ENCODE measurements at places on chromosomes 12 and 14.
A peak's percentile ranks its signal among the peaks of the same experiment; 100 is the strongest.

GRCh38 chr12:20863056-20863455 is 52.6 kb downstream of the SLCO1B3 start:
- no peak for DNase-seq

DNA sequence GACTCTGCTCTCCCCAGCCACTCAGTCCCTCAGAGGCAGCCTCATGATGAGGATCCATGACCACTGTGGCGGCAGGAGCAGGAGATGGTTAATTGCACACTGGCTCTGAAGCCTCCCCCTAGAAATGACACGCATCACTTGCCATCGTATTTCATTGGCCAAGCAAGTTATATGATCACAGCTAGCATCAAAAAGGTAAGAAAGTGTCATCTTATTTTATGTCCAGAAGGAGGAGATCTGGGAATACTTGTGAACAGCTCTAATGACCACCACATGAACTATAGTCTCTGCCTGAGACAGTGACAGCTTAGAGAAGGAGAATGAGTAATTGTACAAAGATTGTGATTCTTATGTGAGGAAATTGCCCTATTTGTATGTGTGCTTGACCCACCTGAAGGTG is 363.4 kb downstream of the NUAK1 start:
- no peak for DNase-seq

- DNase-seq = no peak
Measured at GRCh38 chr12:101697930-101698799, 725 bp downstream of the CHPT1 start.

DNA sequence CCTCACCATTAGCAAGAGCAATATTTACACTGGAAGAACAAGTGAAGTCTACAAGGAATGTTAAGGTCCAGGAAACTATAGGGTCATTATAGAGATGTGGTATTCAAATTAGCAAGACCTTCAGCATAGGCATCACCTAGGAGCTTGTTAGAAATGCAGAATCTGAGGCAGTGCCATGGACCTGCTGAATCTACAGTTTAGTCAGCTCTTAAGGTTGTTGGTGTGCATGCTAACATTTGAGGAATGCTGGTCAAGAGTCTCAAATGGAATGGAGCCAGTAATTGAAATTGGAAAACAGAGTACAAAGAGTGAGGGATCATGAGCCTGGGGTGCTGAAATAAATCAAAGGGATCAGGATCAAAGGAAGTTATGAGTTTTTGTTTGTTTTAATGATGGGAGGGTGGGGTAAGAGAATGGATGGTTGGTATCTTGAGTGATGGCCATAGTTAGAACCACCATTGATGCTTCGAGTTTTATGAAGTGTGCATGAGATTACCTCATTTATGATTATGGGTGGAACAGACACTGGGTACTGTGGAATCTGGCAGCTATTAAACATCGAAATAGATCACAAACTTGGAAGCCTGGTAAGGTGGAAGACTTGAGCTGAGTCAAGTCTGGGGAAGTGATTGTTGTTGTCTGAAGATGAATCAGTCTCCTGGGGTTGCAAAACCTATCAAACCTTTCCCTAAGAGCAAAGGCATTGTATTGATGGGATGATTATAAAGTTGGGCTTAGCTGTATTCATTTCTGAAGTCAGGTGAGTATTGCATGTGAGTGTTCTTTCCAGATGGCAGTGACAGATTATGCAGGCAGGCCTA is 323.3 kb upstream of the E2F7 start:
- DNase-seq = no peak

DNA sequence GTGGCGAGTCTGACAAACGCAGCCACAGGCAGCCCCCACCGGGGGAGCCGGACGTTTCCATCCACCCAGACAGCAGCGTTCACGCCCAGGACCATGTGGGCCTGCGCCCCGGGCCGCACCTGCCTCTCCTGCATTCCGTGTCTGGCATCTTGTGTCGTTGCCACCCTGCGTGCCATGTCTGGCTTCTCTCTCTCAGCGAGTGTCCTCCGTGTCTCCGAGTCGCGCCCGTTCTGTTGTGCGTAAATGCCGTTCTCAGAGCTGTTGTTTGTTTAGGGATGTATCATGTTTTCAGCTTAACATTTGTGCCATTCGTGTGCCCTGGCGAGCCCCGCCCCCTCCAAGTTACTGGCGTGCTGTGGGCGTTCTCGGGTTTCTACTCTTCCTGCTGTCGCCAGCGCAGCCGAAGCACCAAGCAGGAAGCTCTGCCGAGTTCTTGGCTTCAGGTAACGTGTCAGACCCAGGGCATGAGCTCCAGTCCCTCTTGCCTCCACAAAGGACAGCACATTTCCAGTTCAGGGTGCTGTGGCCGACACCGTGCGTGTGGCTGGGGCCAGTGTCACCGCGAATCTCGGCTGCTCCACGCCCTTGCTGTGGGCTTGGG is 34.6 kb downstream of the NOC4L start:
- DNase-seq = no peak

GRCh38 chr12:120497524-120498150 is 1.7 kb downstream of the DYNLL1 start:
- DNase-seq = no peak

- DNase-seq = peak; percentile 80
Measured at GRCh38 chr12:6724409-6724797, 557 bp downstream of the COPS7A start.

DNA sequence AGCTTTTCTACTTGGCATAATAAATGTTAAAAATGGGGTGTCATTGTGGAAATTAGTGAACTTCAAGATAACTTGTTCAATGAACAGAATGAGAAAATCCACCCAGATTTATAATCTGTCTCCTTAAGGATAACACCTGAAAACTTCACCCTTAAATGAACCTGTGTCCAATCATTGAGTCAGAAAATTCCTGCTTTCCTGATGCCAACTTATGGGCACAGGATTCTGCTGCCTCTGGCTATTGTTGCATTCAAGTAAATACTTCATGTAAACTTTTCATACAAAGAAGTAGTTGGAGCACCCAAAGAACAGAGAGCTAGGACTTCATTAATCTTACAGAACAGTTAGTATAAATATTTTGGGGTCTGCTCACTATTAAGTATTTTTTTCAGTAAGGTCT is 98.9 kb upstream of the PLEKHA5 start:
- no peak for DNase-seq

- no peak for DNase-seq
Measured at GRCh38 chr14:101229666-101230065, 326.1 kb upstream of the RTL1 start.

GRCh38 chr14:56659964-56660551 is 80.5 kb downstream of the TMEM260 start:
- no peak for DNase-seq

GRCh38 chr12:13215056-13215455 is 18.5 kb downstream of the EMP1 start:
- DNase-seq = no peak

DNA sequence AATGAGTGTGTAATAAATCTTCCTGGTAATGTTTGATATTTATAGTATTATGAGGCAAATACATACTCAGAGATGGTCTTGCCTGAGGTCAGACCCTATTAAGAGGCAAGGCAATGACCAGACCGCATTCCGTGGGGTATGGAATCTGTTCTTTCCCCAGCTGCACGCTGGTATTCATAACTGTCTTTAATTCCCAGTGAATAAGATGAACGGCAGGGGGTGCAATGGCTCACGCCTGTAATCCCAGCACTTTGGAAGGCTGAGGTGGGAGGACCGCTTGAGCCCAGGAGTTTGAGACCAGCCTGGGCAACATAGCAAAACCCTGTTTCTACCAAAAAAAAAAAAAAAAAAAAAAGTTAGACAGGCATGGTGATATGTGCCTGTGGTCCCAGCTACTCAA is 44.6 kb downstream of the ERO1A start:
- no peak for DNase-seq

DNA sequence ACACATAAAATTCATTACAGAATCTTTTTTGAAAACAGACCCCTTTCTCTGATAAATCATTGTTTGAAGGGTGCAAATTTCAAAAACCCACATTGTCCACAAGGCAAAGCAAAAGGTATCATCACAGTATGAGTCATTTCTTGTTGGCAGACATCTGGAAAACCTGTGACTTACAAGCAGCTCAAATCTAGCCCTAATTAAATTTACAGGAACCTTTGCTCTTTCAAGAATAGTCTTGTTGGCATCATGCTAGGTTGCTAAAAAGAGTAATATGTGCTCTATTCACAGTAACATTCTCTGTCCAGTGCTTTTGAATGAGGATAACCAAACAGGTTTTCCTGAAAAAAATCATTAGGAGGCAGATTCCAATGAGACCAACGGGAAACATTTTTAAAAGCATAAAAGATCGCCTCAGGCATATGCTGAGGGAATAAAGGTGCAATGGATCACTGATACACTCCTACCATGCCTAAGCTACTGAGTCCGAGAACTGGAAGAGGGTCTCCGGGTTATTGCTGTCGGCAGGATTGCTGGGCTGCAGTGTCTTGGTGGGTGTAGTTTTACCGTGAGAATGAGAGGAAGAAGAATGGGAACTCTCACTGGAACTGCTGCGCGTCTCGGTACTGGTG is 55.5 kb upstream of the TTC7B start:
- no peak for DNase-seq

DNA sequence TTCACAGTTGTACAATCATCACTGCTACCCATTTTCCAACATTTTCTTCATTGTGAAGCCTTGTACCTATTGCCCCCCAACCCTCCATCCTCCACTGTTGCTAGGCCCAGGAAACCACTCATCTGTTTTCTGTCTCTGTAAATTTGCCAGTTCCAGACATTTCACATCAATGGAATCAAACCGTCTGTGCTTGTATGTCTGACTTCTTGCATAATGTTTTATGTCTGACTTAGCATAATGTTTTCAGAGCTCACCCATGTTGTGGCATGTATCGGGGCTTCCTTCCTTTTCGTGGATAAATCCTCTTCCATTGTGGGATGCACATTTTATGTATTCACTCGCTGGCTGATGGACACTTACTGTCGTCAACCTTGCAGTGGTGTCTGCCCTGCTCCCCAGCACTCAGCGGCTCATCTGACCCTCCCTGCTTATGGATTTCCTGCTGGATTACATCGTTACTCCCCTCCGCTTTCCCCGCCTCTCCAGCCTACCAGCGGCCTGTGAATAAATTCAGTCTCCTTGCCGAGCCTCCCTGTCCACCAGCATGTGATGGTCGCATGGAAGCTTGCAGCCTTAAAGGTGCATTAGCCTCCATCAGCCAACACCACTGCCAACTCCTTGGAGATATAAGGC is 727.6 kb upstream of the TMEM132C start:
- no peak for DNase-seq

GRCh38 chr14:56846970-56847930 is 37.0 kb upstream of the OTX2 start:
- DNase-seq = no peak

- no peak for DNase-seq
Measured at GRCh38 chr14:74578479-74578878, 33.6 kb downstream of the LTBP2 start.

DNA sequence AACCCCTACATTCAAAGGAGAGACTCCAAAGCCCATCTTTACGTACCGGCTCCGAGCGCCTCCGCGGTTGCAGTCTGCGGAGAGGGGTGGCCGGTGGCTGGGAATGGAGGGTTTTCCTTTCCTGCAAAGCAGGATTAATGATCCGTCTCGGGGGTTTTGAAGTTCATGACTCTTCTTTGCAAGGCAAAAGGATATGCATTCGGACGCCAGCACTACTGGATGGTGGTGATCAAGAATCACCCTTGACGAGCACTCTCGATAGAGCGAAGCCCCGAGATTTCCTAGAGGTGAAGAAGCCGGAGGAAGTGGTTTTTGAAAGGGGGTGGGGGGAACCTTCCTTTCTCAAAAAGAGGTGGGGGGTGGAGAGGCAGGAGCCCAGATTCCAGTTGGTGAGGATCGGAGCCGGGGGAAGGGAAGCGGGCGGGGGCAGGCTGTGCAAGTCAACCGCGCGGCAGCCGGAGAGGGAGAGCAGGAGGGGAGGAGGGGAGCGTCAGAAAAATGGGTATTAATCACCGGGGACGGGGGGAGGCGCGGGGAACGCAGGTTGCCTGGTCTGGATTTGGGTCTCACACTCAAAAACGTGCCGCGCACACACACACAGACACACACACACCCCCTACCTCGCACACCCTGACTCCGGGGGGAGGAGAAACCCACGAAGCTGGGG is at the start of gene GRIN2B:
Gene GRIN2B, minus strand, starts transcription at position 307 of the 667 bp plus-strand sequence. CDS start 115,394 bp downstream, outside the sequence.
- DNase-seq = no peak

GRCh38 chr12:124352839-124353238 is 57.9 kb downstream of the RFLNA start:
- DNase-seq = no peak

- DNase-seq = no peak
Measured at GRCh38 chr14:23066855-23067744, 9.8 kb upstream of the CDH24 start.

GRCh38 chr14:92460916-92461579 is 52.5 kb upstream of the RIN3 start:
- DNase-seq = peak; percentile 57

DNA sequence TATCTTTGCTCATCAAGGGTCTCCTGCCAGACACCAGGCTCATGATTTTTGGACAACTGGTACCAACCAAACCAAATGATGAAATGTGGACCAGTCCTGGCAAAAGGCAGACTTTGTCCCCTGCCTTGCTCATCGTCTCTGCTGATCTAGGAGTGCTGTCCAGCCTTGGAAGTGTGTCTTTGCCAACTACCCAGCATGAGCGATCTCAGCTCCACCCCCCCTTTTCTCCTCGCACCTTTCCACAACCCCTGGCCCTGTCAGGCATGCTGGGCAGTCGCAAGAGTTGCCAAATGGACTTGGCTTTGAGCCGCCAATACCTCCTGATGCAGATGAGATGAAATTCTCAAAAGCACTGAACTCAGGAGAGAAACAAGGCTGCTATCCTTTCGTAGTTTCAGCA is 174.3 kb downstream of the KCNA5 start:
- DNase-seq = no peak

DNA sequence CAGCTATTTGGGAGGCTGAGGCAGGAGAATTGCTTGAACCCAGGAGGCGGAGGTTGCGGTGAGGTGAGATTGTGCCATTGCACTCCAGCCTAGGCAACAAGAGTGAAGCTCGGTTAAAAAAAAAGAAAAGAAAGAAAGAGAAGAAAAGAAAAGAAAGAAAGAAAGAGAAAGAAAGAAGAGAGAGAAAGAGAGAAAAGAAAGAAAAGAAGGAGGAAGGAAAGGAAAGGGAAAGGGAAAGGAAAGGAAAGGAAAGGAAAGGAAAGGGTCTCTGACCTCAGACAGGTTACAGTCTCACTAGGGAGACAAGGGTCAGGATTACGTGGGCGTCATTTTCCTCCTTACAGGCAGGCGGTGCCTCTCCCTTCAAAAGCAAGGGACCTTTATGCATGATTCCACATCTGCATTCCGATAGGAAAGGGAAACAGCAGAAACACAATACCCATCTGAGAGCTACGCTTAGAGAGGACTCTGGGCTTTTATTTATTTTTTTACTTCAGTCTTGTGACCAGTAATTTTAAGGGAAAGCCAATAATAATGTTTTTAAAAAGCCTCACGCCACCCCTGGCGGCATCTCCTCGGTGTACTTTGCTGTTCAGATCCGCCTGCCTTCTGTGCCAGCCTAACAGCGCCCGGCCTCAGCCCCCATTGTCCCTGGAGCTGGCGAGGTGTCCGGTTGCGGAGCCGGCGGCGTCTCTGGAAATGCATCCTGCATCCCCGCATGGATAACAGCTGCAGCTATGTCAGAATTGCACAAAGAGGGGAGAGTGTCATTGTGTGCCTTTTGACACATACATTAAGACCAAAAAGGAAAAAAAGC is 945 bp upstream of the HIP1R start:
- no peak for DNase-seq
